ENCODE measurements at places on chromosomes 12 and 14.
A peak's percentile ranks its signal among the peaks of the same experiment; 100 is the strongest.

- DNase-seq, result no peak
Measured at GRCh38 chr14:99634443-99634842, 10.5 kb upstream of the HHIPL1 start.

GRCh38 chr12:122835750-122836026 lies 431 bp downstream of the HIP1R start:
- DNase-seq, result no peak

GRCh38 chr12:54463484-54463883 lies 9.9 kb downstream of the GTSF1 start:
- DNase-seq, result no peak

- no peak for DNase-seq
Measured at GRCh38 chr12:92434607-92435025, 268.2 kb upstream of the PLEKHG7 start.

DNA sequence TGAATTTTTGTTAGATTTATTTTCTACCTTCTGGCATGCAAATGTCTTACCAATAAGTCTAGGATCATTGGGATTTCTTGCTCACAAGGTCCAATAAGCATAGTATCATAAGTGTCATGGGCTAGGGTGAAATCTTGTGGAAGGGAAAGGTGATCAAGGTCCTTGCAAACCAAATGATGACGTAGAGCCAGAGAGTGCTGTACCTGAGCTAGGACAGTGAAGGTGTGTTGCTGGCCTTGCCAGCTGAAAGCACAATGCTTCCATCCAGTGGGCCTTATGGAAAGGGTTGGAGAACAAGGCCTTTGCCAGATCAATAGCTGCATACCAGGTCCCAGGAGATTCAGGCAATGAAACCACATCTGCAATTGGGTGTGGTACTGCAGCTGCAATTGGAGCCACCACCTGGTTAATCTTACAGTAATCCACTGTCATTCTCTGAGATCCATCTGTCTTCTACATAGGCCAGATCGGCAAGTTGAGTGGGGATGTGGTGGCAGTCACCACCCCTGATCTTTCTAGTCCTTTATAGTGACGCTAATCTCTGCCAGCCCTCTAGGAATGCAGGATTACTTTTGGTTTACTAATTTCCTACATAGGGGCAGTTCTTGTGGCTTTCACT lies 208.9 kb upstream of the MYL2 start:
- DNase-seq, result no peak

- DNase-seq, result peak; percentile 53
Measured at GRCh38 chr14:100375266-100375962, 52.3 kb downstream of the SLC25A47 start.

DNA sequence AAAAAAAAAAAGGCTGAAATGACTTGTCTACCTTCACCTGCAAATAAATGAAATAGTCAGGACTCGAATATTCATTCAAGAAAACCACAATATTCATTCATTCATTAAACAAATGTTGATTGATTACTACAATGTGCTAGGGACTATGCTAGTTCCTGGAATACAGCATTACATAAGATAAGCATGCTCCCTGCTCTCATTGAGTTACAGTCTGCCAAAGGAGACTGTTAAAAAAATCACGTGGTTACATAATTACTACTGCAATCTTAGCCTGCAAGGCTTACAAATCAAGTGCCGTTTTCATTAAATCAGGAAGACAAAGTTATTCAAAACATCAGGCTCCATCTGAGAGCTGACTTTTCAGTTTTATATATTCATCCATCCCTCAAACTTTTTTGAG lies 70.4 kb upstream of the RIC8B start:
- DNase-seq, result no peak

DNA sequence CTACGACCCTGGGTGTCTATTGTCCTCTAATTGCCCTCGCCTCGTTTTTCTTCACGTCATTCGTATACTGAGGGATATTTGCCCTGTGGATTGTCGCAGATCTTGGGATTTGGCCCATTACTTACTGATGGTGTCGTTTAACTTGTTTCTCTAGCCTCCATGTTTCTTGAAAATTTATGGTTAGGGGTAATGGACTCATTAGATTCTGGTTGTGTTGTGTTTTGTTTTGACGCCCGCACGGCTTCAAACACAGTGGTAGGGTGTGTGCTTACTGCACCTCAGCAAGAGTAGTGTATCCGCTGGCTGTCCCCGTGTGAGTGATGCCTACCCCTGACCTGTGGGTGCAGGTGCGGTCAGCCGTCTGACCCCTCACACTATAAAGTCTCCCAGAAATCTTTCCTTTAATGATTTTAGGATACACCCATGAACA lies 874 bp upstream of the RNU6-8 start:
- DNase-seq, result no peak

GRCh38 chr14:104146651-104147345 lies 8.4 kb downstream of the KIF26A start:
- DNase-seq, result no peak

GRCh38 chr14:67253076-67253635 lies 11.9 kb downstream of the PALS1 start:
- DNase-seq, result no peak

DNA sequence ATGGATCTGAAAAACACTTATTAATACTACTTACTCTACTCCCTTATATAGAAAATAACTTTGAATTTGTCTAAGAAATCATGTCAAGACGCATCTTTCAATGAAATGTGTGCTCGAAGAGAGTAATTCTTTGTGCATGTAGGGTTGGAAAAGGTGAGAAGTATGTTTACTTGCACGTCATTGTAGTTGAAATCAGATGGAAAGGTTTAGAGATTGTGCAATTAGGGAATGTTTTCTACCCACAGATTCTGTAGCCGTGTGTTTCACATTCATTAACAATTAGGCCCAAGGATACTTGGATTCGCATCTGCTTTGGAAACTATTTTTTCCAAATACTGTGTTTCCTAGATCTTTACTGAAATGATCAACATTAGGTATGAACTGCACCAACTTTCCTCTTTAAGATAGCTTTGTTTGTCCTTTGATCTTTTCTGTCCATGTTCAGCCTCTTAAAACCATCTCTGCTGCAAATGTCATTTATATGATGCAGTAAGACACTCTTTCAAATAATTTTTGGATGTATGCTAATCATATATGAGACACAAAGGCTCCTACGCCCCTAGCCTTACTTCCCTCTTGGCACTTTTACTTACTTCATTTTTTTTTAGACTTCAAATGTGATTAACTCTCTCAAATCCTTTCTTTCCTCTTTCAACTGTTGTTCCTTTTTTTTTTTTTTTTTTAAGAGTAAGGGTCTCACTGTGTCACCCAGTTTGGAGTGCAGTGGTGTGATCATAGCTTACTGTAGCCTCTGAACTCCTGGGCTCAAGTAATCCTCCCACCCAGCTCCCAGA lies 58.0 kb upstream of the PSMA6 start:
- DNase-seq, result no peak

- no peak for DNase-seq
Measured at GRCh38 chr14:79562185-79562584, 649.1 kb downstream of the DIO2 start.

DNA sequence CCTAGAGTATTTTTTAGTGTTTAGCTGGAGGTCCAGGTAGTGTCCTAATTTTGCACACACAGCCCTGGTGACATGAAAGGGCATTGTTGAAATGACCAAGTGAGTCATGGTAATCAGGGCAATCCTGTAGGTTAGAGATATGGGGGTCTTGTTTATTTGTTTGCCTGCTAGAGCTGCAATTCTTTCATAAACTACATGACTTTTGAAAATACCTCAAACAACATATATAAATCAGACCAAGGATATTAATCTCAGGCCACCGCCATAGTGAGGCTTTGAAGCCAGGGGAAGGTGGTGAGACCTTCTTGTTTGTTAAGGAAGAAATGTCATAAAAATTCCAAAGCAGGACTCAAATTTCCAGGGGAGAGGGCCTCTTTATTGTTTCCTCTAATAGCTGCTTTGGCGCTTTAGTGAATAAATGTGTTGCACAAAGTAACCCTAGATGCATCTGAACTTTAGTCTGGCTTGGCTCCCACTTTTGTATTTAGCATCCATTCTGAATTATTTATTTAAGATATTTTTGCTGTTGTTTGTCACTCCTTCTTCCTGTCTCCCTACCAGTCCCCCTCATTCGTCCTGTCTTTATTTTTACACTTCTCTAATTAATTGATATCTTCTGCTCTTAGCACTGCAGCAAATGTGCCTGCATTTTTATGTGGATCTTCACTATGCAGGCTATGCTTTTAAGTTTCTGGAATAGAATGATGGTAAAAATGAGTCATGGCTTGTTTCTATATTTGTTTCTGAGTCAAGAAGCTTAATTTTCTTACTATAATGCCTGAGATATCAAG lies 430.3 kb downstream of the RAD51B start:
- DNase-seq, result no peak

DNA sequence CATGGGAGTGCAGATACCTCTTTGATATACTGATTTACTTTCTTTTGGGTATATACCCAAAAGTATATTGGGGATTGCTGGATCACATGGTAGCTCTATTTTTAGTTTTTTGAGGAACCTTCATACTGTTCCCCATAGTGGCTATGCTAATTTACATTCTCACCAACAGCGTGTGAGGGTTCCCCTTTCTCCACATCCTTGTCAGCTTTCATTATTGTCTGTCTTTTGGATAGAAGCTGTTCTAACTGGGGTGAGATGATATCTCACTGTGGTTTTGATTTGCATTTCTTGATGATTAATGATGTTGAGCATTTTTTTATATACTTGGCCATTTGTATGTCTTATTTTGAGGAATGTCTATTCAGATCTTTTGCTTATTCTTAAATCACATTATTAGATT lies 44.1 kb upstream of the JDP2 start:
- no peak for DNase-seq

GRCh38 chr12:92208613-92209121 lies 63.0 kb upstream of the BTG1 start:
- DNase-seq, result no peak

DNA sequence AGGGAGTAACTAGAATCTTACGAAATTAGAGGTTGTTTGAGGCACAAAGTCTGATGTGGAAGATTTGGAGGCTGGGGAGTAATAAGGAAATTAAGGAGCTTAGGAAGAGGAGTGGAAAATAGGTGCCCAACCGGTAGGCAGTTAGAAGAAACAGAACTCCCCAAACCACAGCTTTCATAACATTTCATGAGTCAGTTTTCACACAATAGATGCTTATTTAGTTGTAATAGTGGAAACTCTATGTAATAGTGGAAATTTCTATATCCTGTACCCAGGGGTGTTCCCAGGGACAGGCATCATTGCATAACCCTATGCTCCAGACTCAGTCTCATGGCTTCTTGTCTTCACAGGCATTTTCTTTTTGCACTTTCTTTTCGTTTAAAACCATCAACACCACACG lies 8.3 kb downstream of the C3AR1 start:
- no peak for DNase-seq

DNA sequence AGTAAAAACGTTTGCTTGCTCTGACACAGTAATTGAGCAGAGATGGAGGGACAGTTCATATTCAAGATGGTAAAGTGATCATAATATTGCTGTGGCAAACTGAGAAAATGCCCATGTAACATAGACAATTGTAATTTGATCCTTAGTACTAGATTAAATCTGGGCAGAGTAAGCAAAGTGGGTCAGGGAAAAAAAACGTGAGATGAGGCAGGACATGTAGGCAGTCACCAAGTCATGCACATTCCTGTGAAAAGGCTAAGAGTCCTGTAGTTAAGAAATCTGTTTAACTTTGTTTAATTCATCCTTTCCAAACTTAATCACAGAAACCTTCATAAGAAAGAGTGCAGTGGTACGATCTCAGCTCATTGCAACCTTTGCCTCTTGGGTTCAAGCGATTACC lies 16.1 kb downstream of the BTBD7 start:
- DNase-seq, result no peak

DNA sequence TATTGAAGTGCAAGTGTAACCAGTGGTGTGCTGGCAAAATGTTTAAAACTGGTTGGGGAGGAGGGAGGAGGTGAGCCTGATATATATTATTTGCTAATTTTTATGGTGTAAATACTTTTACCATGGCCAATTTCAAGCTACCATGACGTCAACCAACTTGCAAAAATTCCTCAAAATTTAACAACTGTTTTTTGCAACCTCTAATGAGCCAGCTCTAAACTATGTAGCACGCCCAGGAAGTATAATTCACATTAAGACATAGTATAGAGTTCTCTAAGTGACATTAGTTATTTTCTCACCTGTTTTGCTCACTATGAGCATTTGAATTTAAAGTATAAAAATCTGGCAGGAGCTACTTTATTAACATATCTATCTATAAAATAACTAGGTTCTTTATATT lies 41.4 kb downstream of the ATL1 start:
- no peak for DNase-seq

- no peak for DNase-seq
Measured at GRCh38 chr12:46332260-46332659, 40.3 kb downstream of the SLC38A2 start.

DNA sequence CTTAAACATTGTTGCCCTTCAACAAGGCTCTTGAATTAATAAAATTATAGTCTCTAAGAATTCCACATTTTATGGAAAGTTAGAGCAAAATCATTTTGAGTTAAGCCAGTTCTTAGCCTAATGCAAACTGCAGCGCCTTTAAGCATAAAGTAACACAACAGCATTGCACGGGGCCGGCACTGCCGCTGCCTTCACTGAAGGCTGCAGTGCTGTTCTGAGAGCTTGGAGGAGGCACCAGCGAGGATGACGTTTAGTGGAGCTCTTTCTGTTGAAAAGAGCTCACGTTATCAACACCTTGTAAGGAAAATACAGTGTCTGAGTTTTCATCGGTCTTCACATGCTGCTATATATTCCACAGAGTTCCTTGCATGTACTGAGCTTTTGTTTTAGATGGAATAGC lies 38.3 kb upstream of the DYNC1H1 start:
- no peak for DNase-seq

DNA sequence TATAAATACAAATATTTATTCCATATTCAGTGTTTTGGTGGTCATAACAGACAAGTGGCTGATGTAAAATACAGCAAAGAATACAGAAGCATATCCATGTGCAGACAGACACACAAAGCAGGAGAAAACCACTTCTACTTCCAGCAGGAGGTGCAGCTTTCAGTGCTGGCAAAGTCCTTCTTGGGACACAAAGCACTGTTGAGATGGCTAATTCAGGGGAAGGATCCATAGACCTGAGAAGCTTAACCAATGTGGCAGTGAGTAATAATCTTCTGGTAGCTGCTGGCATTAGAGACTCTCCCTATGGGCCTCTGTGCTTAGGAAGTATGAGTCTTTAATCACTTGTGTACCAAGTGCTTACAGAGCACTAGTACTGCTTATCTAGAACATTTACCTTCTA lies 26.8 kb downstream of the AMN1 start:
- DNase-seq, result no peak

GRCh38 chr14:30935445-30935844 lies 61.1 kb downstream of the COCH start:
- DNase-seq, result no peak

DNA sequence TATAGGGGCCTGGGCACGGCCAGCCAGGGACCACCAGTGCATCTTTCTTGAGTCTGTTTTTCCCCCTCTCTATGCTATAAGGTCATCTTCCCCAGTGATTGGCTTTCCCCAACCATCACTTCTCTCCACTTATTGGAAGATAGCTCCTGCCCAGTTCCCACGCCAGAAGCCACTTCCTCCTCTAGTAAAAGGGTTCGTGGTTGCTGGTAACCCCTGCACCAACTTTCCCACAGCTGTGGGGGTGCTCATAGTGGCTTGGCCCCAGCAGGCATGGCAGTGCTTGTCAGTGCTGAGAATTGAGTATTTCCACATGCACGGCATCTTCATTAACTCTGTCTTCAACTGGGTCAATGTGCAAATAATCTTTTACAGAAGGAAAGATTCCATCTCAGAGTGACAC lies 215.4 kb downstream of the FOXN3 start:
- DNase-seq, result no peak
